Pancreas (tissue), 10 donors: ENCODE measurements at places on chromosomes 3 and 15. TPM values are rescaled to one million over a fixed set of nuclear protein-coding genes. Genes with fewer than 3 reads are reported as not detected.

DNA sequence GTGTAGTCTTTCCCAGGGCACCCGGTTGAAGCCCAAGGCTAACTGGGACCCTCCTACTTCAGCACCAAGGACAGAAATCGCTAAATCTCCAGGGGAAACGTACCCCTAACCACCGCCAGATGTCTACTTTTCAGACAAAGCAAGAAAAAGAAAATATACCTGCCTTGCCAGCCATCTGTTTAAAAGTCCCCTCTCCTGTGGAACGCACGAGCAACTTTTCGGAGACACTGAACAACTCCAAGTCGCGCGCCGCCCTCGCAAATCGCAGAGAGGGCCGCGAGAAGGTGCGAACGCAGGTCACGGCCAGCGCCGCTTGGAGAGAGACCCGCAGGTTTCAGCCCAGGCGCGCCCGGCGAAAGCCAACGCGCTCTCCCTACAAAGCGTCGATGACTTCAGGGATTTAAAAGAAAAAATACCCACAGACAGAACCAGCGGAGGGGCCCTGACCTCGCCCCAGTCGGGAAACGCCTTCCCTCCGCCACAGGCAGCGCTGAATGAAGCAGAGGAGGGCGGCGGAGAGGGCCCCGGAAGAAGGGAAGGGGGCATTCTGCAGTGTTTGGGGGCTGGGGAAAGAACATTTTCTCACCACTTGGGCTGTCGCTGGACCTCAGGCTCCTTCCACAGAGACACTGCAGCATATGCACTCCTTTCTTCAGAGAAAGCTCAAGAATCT, 213.1 kb downstream of the FGF12 start:
- DNase-seq = peak; percentile 30

Gene TMEM108
- 0.23 TPM for total RNA-seq

Gene C3orf20
- total RNA-seq = not detected

DNA sequence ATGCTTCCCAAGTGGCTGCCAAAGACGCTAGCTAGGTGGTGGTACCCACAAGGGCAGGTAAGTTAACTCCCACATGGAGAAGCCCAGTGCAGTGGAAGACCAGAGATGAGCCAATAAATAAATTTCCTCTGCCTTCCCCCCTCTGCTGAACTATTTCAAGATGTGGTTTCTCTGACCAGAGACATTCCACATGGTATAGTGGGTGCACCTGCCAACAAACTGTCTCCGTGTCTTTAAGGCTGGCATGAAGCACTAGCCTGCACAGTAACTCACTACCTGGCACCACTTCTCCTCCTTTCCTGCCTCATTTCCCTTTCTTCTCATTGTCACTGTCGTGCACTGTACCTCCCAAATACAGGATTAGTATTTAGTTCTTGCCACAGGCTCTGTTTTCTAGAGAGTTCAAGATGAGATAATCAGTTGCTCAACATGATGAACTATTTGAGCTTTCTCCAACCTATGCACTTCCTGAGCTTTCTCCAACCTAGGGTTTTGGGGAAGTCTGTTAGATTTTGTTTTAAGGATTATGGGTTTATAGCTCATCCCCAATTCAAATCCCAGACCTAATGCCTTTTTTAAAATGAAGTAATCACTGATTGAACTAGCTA, 8.4 kb upstream of the CRTAP start:
- DNase-seq = no peak

DNA sequence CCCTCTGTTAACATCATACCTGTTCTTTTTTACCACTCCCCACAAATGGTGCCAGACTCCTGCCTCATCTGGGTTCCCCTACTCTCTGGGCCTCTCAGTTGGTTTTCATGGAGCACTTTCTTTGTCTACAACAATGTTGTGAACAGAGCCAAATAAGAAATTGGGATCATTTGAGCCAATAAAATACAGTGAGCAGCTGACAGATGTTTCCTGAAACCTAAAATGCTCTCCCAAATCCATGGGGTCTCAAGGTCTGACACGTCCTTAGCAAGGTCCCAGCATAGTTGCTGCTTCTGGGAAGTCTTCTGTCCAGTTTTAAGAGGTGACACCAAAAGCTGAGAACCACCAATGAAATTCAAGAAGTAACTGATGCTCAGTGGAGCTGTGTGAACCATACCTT, 1.7 kb downstream of the NMNAT3 start:
- no peak for DNase-seq

DNA sequence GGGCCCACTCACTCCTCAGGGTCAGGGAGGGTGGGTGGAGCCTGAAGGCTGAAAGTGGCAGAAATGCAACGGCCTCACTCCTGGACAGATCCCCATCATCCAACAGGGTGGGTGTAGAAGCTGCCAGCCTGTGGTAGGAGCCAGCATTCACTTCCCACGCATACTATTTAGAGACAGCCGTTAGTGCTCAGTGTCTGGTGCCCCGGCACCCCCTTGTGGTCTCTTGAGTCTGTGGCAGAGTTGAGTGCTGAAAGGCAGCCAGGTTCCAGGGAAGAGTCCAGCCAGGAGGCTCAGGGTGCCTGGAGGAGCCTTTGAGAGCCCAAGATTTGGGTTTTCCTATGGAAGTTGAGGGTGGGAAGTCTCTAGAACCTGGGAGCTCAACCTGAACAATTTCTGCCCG, 2.1 kb upstream of the GNAT1 start:
- DNase-seq = peak; percentile 55

- DNase-seq = no peak
Observed at GRCh38 chr15:67080900-67081431, 15.6 kb downstream of the SMAD3 start.

DNA sequence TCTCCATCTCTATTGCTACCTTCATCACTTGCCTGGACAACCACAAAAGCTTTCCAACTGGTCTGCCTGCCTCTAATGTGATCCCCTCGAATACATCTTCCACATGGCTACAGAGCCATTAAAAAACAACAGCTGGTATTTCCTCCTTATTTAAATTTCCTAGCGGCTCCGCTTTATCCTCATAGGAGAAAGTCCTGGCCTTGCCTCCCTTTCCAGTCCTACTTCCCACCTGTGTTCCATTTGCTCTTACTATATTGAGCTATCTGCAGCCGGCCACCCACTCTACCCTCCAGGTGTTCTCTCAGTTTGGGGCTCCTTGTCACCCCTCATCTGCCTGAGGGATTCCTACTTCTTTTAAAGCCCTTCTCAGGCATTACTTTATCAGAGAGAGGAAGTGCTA, 49.7 kb upstream of the TSPAN3 start:
- no peak for DNase-seq

Gene FMN1
- 3.3 TPM for total RNA-seq

Gene PRICKLE2
- total RNA-seq = 7.7 TPM

DNA sequence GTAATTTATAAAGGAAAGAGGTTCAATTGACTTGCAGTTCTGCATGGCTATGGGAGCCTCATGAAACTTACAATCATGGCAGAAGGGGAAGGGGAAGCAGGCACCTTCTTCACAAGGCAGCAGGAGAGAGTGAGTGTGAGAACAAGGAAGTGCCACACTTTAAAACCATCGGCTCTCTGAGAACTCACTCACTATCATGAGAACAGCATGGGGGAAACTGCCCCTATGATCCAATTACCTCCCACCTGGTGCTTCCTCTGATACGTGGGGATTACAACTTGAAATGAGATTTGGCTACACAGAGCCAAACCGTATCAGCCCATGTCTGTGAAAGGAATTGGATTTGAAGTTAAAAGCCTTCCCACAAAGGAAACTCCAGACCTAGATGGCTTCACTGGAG, 39.1 kb downstream of the TKT start:
- peak; percentile 1 for DNase-seq

DNA sequence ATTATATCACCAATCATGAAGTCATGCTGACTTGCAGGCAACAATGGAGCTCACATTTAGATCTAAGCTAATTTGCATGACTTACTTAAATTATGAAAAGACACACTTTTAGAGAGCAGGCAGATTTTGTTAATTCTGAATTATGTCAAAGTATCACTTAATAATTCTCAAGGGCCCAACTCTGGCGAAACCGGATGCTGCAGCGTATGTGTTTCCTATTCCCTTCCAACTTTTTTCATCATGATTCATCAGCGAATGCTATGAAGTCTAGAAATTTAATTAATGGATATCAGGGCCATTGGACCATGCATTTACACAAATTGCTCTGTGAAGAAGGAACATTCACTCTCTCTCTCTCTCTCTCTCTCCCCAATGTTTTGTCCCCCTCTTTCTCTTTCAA, 63.5 kb upstream of the GOLGA8A start:
- DNase-seq = no peak

- no peak for DNase-seq
Observed at GRCh38 chr3:74640211-74640610, 25.8 kb upstream of the CNTN3 start.

- no peak for DNase-seq
Observed at GRCh38 chr3:173028351-173028750, 112.7 kb downstream of the SPATA16 start.

DNA sequence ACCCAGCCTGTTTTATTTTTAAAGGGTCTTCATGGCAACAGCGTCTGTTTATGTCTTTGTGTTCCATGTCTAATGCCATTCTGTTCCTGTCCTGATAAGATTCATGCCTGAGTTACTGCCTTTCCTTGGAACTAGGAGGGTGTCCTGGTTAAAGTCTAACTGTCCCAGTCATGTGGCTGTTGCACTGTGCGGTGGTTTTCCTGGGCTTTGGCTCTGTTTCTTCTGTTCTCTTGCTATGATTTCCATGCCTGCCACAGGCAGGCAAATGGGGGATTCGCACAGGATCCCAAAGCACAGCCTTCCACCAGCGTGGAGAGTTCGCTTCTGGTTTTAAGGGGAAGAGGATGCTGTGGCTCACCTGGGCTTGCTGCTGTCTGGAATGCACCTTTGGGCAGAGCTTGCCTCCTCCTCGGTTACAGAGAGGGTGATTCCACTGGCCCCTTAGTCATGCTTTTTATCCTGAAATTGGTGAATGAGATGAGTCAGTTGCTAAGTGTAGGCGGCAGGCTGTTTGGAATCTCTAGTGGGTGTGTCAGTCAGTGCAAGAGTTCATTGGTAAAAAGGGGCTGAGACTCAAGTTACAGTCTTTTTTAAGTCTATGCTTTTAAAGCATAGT, 86.8 kb downstream of the CCK start:
- no peak for DNase-seq

DNA sequence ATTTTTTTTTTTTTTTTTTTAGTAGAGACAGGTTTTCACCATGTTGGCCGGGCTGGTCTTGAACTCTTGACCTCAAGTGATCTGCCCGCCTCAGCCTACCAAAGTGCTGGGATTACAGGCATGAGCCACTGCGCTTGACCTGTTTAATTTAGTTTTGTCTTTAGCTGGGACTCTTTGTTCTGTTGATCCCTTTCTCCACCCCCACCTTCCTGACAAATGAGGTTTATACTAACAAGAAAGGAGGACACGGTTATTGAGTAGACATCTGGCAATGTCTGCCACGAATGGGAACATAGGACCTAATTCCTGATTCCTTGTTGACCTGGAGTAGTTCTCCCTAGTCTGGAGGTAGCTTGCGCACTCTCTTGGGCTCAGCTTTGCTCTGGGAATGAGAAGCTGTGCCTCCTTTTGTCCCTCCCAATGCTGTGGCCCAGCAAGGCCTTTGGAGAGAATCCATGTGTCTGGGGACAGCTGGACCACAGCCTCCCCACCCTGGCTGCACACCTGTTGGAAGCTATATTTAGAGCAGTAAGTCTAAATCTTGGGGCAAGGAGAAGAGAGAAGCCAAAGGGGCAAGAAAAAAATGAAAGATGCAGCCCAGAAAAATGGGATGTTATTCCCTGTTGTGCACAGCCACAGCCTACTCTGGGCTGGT, 53.2 kb upstream of the ADPGK start:
- DNase-seq = no peak

DNA sequence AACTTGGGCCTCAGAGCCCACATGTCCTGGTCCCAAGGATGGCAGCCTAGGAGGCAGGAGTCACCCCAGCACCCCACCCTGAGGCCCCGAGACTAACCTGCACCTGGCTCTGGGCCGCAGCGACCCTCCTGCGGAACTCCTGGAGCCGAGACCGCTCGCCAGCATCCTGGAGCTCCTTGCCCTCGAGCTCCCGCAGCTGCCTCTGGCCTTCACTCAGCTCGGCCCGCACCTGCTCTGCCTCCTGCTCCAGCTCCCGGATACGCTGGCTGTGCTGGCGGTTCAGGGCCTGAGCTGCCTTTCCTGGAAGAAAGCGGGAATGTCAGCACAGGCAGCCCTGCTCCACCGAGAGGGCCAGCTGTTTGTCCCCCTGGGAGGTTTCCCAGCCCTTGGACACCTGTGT, 13.2 kb downstream of the KIF7 start:
- DNase-seq = no peak

DNA sequence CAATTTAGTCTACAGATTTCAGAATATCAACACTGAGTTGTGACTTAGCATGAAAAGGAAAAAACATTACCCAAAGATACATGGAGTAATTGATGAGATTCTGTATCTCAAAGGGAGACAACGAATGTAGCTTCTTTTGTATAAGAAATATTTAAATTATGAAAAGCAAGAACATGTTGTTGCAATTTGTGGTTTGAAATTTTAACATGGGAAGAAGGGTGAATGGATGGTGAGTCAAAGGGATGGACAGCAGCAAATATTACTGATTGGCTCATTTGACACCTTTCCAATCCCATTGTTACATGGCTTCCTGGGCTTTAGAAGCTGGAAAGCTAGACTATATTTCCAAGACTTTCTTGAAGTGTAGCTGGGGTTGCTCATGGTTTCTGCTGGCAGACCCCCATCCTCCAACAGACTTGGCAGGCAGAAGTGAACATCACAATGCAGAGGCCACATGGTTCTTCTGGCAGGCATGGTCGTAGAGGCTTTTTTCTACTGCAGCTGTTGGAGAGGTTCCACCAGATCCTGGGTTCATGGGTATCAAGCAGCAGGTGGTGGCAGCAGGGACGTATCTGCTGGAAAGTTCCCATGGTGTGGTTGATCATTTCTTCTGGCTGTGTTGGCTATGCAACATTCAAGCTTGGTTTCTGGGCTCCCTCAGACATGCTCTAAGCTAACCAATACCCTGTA, 47.2 kb upstream of the KPNA4 start:
- no peak for DNase-seq

GRCh38 chr3:24343084-24343783, 151.4 kb downstream of the THRB start:
- no peak for DNase-seq

DNA sequence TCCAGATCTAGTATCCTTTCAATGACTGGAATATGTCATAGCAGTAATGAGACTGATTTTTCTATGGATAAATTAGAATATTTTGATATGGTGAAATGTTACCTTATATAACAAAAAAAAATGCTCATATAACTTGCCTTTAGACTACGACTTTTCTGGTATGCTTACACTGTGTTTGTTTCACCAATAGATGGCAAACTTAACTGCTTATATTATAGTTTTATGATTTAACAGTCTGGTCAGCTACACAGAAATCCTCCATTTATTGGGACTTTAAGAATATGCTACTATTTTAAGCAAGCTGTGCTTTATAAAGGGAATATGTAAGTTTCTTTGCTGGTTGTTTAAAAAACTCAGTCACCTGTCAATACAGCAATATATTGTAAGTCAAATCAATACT, 205.6 kb downstream of the VGLL3 start:
- no peak for DNase-seq

Gene KNG1
- total RNA-seq = not detected

Gene MCF2L2
- total RNA-seq = 1.1 TPM

GRCh38 chr3:11815111-11815510, 31.6 kb downstream of the TAMM41 start:
- DNase-seq = no peak
